ENCODE measurements at places on chromosomes 2 and 18. TPM values are rescaled to one million over a fixed set of nuclear protein-coding genes. Genes with fewer than 3 reads are reported as not detected.

DNA sequence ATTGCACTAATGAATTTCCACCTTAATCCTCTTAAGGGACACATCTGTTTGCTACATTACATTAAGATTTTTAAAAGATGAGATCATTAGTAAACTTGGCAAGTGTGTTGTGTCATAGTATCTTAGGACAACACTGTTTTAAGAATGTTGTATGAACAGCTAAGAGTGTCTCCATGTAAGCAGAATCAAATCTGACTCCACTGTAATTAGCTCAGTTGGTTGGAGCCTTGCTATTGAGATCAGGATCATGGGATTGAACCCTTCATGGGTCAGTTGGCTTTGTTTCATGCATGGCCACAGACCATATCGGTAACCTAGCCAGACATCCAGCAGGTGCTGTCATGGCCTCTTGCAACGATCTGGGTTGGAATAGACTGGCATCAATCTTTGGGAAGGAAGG, 5.2 kb downstream of the FHOD3 start:
- no peaks in the 10 kb centered on the region for H3K36me3 ChIP-seq
- H3K4me3 ChIP-seq, result no peak overlapping the region
- H3K27ac ChIP-seq, result no peak overlapping the region

The CAVIN2 gene
- total RNA-seq, result 7.0 TPM

The OTX1 gene
- total RNA-seq, result not detected

GRCh38 chr18:80157708-80158343, 48.8 kb downstream of the ADNP2 start:
- H3K4me3 ChIP-seq, result no peak overlapping the region
- H3K27ac ChIP-seq, result no peak overlapping the region
- peaks cover 12% of the 10 kb centered on the region for H3K4me1 ChIP-seq
- peak; percentile 90 for DNase-seq
- peaks cover 8% of the 10 kb centered on the region for H3K36me3 ChIP-seq

- no peaks in the 10 kb centered on the region for H3K36me3 ChIP-seq
- no peak overlapping the region for H3K4me3 ChIP-seq
- no peaks in the 10 kb centered on the region for H3K27me3 ChIP-seq
- H3K27ac ChIP-seq, result no peak overlapping the region
- DNase-seq, result no peak
- H3K4me1 ChIP-seq, result peaks cover 3% of the 10 kb centered on the region
Measured at GRCh38 chr2:185278761-185279160, 459.8 kb upstream of the FSIP2 start.

The NDUFS1 gene
- 9.8 TPM for total RNA-seq

The SLC1A4 gene
- total RNA-seq, result 1.8 TPM

DNA sequence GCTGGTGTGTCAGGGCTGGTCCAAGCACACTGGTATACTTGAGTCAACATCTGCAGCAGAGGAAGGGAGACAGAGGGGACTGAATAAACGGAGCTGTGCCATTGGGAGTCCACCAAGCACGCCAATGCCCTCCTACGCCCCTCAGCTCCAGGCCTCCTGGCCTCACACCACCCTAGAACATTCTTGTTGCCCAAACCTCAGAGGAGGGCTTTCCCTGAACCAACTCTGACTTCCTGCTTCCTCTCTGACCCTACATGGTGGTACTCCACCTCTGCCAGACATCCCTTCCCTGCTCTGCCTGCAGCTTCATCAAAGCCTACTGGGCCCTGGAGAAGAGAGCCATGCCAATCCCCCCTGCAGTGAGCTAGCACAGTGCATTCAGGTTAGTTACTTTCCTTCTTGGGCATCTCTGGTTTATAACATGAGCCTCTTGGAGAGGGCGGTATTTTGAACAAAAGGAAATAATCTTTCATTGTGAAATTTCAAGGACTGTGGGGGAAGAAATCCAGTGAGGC, 54.4 kb downstream of the ZBTB7C start:
- DNase-seq, result peak; percentile 9
- H3K27ac ChIP-seq, result no peak overlapping the region
- no peaks in the 10 kb centered on the region for H3K27me3 ChIP-seq
- H3K36me3 ChIP-seq, result no peaks in the 10 kb centered on the region

The KATNAL2 gene
- 39.1 TPM for total RNA-seq

The CROCC2 gene
- not detected for total RNA-seq

- peaks cover 7% of the 10 kb centered on the region for H3K4me1 ChIP-seq
- no peak for DNase-seq
- H3K36me3 ChIP-seq, result no peaks in the 10 kb centered on the region
- no peaks in the 10 kb centered on the region for H3K27me3 ChIP-seq
Measured at GRCh38 chr2:215659650-215660049, 223.8 kb upstream of the FN1 start.

GRCh38 chr2:42846932-42847595, 54.7 kb upstream of the HAAO start:
- H3K27ac ChIP-seq, result no peak overlapping the region
- peaks cover 36% of the 10 kb centered on the region for H3K4me1 ChIP-seq
- H3K4me3 ChIP-seq, result no peak overlapping the region
- no peak for DNase-seq
- no peaks in the 10 kb centered on the region for H3K27me3 ChIP-seq
